D721Med (cell line): ENCODE measurements at places on chromosomes 3 and 15.
A peak's percentile ranks its signal among the peaks of the same experiment; 100 is the strongest.

- DNase-seq, result no peak
Measured at GRCh38 chr3:114112696-114113095, 56.2 kb downstream of the QTRT2 start.

- DNase-seq, result no peak
Measured at GRCh38 chr15:93997071-93997658, 234.2 kb upstream of the MCTP2 start.

DNA sequence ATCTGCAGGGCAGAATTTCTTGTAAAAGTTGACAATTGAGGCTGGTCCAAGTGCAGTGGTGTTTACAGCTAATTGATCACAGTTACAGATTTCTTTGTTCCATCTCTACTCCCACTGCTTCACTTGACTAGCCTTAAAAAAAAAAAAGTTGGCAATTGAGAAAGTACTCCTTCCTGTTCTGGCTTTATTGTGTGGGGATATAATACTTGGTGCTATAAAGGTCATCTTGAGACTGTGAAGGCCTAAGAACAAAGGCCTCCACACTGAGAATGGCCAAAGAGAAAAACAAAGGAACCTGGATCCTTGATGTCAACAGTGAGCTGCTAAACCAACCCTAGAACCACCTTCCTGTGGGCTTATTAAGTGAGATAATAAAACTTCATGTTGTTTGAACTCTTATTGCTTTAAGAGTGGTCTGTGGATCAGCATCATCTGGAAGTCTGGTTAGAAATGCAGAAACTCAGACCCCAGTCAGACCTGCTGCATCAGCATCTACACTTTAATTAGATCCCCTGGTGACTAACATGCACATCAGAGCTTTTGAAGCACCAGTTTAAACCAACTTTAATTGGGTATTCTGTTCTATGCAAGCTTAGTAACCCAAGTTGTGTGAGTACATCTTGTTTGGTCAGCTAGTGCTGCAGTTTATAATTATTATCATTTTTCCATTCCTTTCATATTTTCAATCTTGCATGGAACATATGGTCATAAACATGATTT lies 55.2 kb downstream of the TMOD3 start:
- no peak for DNase-seq

DNA sequence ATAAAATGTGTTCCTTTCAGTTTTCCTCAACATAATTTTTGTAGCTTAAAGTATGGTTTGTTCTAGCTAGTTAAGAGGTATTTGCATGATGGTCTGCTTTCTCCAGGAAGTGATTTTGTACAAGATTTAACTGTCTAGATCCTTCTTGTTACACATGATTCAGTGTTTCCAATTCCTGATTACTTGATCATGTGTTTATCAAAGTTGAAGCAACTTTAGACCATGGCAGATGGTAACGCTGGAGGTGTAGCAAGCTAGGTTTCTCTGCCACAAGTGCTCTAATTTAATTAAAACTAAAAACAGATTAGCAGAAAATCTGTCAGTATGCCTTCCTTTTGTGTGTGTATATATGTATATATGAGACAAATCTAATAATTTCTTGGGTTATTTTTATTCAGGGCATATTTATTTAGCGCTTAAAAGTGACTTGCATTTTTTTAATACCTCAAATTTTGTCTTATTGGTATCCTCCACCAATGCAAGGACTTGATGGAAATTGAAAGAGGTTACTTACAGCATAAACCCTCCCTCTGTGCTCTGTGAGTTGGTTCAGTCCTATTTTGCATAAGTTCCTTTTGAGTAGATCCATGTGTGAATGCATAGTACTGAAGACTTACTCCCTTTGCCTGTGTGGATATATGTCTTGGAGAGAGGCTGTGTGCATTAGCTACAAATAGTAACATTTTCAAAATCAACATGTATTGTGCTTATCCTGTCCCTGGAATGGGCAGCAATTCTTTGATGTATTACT lies 157.3 kb upstream of the CGNL1 start:
- DNase-seq, result no peak

DNA sequence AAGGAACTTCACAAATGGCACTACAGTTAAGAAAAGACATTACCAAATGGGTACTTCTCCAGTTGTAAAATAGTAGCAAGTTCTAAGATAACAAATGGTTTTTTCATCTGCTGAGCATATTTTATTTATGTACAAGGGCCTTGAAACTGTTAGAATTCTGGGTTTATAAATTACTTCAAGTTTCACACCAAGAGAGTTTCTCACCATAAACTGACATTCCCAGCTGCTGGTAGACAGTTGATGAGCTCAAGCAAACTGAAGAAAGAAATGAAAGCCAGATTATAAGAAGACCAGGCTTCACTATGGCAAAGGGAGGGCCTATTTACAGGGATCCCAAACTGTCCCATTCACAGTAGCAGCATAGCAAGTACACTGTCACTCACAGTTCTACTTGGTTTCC lies 99.8 kb downstream of the DHX30 start:
- no peak for DNase-seq

- no peak for DNase-seq
Measured at GRCh38 chr3:106611841-106612240, 743.0 kb upstream of the CBLB start.

DNA sequence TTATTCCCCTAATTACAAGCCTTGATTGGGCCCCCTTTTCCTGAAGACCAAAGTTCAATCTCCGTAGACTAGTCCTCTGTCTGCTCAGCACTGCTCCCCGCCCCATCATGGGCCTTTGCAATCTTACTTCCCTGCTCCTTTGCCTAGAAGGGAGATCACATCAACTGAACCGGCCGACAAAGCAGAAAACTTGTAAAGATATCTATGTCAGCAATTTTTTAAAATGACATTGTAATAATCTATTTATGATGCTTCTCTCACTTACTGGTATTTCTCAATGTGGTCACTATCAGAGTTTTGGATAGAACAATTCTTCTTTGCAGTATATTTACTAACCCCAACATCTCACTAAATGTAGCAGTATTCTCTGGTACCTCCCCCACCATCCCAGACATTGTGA lies 17.3 kb downstream of the ANAPC13 start:
- DNase-seq, result no peak

- no peak for DNase-seq
Measured at GRCh38 chr3:28912120-28912885, 368.6 kb upstream of the RBMS3 start.

DNA sequence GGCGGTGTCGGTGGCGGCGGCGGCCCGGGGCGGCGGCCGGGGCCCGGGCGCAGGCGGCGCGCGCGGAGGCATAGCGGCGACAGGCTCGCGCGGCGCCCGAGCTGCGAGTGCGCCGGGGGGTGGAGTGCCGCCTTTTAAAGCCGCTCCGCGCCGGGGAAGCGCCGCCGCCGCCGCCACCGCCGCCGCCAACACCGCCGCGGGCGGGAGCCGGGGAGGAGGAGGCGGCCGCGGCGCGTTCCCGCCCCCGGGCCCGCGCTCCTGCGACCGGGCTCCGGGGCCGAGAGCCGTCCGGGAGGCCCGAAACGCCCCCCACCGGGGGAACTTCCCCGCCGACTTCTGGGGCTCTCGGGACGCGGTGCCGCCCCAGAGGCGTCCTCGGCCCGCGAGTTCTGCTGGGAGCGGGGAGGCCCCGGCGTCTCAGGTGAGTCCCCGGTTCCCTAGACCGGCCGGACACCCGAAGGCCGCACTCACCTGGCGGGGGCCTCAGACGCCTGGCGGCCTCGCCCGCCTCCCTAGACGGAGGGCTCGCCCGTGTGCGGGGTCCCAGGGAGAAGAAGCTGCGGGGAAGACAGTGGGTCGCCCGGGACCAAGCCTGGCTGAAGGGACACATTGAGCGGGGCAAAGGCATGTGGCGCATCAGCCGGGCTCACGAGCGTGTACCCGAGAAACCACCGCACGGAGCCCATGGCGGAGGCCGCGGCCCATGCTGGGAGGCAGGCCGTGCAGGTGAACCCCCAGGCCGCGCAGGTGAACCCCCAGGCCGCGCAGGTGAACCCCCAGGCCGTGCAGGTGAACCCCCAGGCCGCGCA lies at the start of gene PCSK6:
PCSK6 (minus strand) TSS at position 109 of the 809 bp plus-strand sequence; CDS start at position 72, 37 bp downstream.
- DNase-seq, result peak; percentile 67

- no peak for DNase-seq
Measured at GRCh38 chr15:96052572-96053030, 277.9 kb upstream of the NR2F2 start.

- no peak for DNase-seq
Measured at GRCh38 chr3:134145183-134145582, 105.5 kb downstream of the RYK start.

DNA sequence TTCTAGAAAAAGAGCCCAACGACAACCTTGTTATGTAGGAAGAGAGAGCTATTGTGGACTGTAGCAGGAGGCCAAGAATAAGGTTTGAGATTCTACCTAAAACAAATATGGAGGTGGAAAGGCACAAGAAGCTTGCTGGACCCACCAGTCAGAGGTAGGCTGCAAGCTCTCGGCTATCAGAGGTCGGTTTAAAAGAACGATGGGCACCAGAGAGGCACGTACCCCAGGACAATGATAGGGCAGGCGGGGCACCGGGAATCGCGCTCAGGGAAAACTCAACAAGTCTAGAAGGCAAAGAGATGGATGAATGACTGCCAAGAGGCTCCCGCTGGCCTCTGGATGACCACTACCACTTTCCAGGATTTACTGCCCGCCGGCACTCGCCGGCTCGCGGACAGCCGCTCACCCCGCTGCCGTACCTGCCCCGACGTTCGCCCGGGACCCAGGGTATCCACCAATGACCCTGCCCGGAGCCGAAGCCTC lies 1.1 kb downstream of the HDGFL3 start:
- DNase-seq, result no peak

- DNase-seq, result no peak
Measured at GRCh38 chr3:64270142-64270865, 45.0 kb upstream of the PRICKLE2 start.

DNA sequence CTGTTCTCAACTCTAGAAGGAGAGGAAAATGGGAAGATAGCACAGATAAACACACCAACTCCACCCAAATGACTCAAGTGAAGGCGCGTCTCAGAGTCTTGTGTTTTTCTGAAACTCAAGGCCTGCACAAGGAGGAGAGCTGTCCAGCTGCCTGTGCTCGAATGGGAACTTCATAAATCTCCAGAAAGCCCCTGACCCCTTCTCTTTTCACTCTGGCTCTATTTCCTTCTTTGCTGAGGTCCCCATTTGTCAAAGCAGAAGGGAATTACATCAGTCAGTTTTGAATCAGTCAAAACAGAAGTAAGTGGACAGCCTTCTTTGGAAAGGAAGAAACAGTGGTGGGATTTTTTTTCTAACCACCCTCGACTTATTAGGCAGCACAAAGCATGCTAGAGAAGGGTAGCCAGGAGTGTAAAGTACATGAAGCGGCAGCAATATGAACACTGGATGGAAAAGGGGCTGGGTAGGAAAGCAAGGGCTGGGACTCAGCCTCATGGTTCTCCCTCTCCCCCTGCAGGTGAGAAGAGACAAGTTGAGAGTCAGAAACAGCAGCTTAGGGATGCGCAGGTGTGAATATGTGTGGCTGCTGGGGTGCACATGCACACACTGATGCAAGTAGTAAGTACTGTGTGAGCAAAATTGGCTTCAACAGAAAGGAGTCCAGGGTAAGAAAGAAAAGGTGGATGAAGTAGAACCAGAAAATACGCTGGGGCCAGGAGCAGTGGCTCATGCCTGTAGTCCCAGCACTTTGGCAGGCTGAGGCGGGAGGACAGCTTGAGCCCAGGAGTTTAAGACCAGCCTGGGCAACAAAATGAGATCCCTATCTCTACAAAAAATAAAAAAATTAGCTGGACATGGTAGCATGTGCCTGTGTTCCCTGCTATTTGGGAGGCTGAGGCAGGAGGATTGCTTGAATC lies 36.6 kb upstream of the MAGEF1 start:
- DNase-seq, result no peak

- DNase-seq, result no peak
Measured at GRCh38 chr15:100836501-100836900, 43.1 kb upstream of the ALDH1A3 start.

DNA sequence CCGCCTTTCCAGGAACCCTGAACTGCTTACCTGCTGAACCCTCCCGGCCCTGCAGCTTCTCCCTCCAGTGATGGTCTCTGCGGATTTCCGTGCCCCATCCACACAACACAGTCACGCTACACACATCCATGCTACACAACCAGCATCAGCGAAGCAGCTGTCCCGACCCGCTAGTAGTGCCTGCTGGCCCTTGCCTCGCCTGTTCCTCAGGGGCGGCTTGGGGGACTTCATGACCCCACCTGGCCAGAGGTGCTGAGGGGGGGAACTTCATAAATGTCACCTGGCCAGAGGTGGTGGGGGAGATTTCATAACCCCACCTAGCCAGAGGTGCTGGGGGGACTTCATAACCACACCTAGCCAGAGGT lies 530 bp upstream of the TUBGCP5 start:
- DNase-seq, result peak; percentile 21

DNA sequence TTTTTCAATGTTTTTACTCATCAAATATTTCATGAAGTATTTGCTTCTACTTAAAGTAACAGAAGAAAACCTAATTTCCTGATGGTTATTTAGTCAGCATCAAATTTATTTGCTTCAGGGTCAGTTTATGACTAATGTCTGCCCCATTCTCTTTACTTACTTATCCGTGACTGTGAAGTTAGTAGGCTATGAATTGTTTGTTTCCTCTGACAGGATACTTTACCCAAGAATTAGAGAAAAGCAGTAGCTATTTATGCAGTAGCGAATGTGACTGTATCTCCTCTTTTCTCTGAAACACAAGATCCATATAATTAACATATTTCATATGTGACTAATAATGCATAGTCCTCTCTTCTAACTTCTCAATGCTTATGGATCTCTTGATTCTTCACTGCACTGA lies 329.9 kb upstream of the ROBO1 start:
- DNase-seq, result no peak

- DNase-seq, result no peak
Measured at GRCh38 chr15:62904041-62904910, 138.3 kb upstream of the TPM1 start.

DNA sequence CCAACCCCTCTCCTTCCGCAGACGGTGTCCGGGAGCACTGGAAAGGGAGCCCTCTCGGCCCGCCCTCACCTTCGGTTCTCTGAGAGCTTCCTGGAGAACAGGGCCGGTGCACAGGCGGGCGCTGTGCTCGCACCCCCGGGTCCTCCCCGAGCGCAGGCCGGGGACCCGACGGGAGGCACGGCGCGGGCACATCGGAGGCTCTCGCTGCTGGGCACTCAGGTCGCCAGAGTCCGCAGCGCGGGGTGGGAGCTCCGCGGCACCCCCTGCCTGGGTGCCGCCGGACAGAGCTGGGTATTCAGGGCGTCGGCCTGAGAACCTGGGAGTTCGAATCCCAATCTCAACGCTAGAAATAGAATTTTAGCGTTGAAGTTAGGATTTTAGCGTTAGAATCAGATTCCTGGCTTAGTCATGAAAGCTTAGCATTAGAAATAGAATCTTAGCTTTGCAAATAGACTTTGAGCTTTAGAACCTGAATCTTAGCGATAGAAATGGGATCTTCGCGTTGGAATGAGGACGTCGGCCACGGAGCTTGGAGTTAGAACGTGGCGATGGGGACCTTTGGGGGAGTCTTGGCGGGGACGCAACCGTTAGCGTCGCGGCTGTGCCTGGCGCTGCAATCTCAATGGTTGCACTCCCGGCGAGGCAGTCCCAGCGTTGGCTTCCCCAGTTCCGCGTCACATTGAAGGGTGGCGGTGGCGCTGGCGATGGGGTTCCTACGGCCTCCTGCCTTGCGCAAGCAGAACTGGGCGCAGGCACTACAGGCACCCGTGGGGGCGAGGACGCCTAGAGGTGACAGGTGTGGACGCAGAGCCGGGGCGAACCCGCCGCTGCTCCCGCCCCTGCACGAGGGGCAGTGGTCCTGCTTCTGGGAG lies 549 bp downstream of the TRH start:
- no peak for DNase-seq

GRCh38 chr3:184953401-184953800 lies 141.4 kb downstream of the VPS8 start:
- DNase-seq, result no peak

GRCh38 chr3:6526321-6526720 lies 334.6 kb upstream of the GRM7 start:
- DNase-seq, result no peak

GRCh38 chr3:31106204-31106603 lies 211.7 kb upstream of the GADL1 start:
- DNase-seq, result no peak
